ENCODE measurements at places on chromosomes 11 and 22.

GRCh38 chr11:32935462-32936029 is 42.9 kb downstream of the QSER1 start:
- DNase-seq = no peak

- DNase-seq = no peak
These were observed 20.1 kb upstream of the TMEM191C start for GRCh38 chr22:21446827-21447690.

GRCh38 chr11:96105197-96105895 is 181.4 kb upstream of the MTMR2 start:
- peak; percentile 37 for DNase-seq

- no peak for DNase-seq
These were observed at the start of gene PCF11 for GRCh38 chr11:83156996-83157593. TSS of gene PCF11 (plus strand) at chr11:83157131. CDS start at chr11:83157440, 309 bp downstream.

- DNase-seq = peak; percentile 3
These were observed 42.1 kb upstream of the SEZ6L start for GRCh38 chr22:26127126-26127525.

DNA sequence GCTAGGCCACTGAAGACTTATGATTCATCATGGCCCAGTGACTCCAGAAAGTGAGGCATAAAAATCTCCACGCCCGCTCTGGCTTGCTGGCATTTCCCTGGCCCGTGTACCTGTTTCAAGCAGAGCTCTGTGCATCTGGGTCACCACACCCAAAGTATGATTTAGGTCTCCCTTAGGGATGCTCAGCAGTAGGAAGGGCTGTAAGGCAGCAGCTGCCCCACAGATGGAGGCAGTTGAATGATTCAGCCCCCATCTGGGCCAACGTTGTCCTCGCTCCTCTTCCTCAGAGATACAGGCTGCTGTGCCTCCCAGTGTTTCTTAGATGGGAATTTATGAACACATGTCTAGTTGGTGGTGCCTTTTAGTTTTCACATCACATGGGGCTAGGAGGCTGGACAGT is 21.6 kb downstream of the GPR83 start:
- no peak for DNase-seq

DNA sequence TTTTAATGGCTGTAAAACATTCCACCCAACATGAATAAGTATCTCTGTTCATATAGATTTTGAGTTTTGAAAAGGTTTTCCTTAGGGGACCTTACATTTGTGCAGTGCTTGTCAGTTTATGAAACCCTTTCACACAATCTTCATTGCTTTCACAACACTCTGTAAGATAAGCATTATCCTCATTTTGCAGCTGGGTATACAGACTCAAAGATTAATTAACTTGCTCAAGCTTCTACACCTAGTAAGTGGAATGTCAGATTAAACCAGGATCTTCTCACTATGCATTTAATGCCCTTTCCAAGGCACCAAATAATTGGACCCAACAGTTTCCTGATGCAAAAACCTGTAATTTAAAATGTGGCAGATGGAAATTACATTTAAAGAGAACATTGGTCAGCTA is 11.6 kb upstream of the GAB2 start:
- no peak for DNase-seq

GRCh38 chr11:77036398-77036797 is 2.2 kb downstream of the B3GNT6 start:
- DNase-seq = no peak

DNA sequence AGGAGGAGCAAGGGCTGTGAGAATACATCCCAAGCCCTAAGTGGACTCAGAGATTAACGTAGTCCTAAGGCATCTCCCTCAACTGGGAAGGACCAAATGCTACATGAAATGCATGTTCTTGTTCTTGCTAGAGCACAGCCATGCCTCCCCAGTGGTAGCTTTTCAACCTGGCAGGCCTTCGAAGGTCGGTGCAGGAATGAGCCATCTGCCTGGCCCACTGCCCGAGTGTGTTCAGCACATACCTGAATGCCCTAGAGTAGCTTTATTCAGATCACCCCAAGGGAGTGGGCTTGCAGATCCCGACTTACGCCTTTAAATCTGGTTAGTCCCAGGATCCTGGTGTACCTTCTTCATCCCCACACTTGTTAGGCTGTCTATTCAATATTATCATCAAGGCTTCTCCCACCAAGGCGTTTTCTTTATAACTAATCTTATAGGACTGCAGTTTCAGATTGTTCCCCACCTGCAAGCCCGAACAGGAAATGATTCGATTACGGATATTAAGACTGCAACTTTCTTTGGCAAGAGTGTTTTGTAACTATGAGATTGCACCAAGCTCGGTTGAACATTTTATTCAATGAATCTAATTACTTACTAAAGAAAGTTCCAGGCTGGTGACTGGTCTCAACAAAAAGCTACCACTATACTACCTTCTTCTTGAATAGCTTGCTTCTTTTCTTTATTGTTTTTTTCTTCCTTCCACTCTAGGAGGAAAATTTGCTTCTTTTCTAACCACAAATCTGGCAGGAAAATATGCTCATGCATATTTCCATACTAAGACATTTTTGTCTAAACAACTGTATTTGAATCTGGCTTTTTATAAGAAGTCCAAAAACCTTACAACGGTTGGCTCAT is 115.6 kb downstream of the SGSM3 start:
- DNase-seq = no peak

GRCh38 chr11:82732734-82733443 is 775 bp downstream of the FAM181B start:
- no peak for DNase-seq

All from pons (tissue), 1 donor.